RKO (cell line): ENCODE measurements at places on chromosomes 5 and 9.

- DNase-seq, result no peak
Observed at GRCh38 chr9:80622508-80622907, 1050.7 kb downstream of the TLE4 start.

- no peak for DNase-seq
Observed at GRCh38 chr9:117035546-117035945, 348.4 kb downstream of the TRIM32 start.

GRCh38 chr9:131977109-131977838, 102.4 kb downstream of the MED27 start:
- DNase-seq, result no peak

DNA sequence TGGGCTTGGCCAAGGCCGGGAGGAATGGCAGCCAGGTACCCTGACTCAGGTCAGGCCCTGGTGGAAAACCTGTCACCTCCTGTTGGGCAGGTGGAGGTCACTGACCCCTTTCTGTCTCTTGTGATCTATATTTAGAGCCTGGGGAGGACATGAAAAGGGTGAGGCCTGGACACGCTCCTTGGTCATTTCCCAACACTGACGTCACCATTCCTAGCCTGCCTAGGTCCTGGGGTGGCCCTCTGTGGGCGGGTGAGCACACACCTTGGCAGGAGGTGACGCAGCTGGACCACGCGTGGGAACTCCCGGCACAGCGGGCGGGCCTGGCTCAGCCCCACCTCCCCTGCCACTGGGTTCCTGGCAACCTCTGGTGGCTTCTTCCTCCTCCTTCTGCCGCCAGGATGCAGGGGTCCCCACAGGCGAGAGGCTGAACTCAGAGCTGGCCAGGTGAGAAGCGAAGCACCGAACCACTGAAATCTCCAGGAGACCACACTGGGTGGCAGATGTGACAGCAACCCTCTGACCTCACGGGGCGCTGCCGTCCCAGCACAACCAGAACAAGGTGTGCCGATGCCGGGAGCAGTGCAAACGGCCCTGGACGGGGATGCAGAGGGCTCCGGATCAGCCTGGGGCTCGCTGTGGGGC, 6.4 kb upstream of the RALGDS start:
- no peak for DNase-seq

GRCh38 chr5:134511796-134512660, 13.4 kb upstream of the JADE2 start:
- no peak for DNase-seq

DNA sequence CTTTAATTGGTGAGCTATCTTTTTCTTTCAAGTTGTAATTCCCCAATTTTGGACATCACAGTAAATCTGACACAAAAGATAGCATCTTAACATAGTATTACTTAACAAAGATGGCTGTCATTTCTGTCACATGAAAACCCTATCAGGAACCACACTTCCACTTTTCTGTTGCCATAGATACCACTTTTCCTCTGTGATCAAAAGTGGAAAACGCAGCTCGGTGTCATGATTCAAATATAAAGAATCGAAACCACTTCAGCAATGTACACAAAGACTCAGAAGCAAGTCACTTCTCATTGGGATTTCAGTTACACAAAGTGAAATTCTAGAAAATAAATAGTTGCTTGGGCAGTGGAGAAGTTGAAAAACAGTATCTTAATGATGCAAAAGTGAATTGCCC, 524.9 kb upstream of the ITGA1 start:
- DNase-seq, result no peak

DNA sequence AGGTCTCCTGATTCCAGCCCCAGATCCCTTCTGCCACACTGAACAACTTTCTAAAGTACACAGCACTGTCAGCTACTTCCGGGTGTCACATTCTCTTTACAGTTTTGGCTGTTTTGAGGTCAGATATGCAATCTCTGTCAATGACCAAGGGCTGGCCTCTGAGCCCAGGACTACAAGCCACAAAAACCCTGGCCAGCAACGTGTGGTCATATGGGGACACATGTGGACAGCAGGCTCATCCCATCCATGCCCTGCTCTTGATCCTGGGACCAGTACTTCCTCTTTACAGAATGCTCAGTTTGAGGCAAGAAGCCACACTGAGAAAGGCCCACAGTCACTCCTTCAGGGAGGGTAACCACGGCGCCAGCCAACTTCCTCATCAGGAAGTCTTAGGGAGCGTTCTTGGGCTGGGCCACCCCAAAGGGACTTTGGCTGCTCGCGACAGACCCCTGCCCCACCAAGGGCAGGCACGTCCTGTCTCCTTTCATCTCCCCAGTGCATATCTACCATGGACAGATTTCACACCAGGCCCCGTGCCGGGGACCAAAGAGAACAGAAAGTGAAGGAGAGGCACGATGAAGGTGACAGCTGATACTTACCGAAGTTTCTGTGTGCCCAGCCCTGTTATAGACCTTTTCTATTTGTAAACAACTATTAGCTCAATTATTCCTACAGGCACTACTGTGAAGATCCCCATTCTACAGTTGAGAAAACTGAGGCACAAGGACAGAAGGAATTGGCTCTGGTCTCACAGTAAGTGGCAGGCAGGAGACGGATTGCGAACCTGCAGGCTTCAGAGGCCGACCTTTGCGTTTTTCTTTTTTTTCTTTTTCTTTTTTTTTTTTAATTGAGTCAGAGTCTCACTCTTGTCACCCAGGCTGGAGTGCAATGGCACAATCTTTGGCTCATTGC, 37.3 kb downstream of the STK10 start:
- DNase-seq, result no peak

- no peak for DNase-seq
Observed at GRCh38 chr5:106094204-106094607, 1576.5 kb downstream of the EFNA5 start.

DNA sequence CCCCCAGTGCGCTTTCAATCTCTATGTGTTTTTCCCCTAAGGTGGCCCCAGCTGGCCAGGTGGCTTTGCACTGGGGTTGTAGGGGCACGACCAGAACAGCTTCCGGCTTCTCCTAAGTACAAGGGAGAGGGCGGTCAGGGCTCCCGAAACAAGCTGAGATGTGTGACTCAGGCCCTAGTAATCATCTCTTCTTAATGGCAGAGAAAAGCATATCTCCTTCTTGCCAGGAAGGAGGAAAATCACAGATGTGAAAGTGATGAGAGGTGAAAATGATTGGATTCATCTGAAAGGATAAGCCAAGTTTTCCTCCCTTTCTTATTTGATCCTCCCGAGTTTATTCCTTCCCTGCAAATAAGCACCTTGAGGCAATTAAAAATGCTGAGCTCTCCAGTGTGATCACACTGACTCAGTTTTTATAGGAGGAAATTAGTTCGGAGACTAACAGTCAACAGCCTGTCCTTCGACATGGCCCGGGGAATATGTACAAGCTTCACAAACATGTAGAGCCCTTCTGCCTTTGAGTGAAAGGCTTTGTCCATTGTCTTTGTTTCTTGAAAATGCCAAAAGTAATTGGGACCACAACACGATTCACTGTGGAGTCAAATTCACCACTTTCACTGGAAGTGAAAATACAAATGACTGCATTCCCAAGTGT, 514.8 kb downstream of the PSAT1 start:
- no peak for DNase-seq

DNA sequence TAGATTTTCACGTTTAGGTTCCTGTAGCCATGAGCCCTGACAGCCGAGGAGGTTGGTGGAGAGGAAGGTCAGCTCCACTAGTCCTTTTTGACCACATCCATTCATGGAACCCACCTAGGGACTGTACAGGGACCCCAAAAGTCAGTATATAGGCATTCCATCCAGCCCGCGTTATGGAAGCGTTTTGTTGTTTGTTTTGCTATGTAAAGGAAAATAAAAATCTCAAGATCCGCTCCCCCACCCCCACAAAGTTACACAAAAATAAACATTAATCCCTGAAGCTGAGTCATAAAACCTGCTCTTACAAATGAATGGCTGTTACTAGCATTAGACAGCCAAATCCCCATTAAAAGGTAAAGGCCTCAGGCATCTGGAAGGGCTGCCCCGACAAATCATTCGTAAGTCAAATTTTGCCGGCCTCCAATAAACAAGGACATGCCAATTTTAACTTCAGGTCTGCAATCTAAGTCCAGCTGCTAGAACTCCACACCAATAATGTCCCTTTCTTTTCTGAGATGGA, 292.9 kb downstream of the MED10 start:
- DNase-seq, result no peak

GRCh38 chr5:169494941-169495548, 88.5 kb upstream of the SPDL1 start:
- no peak for DNase-seq
